ENCODE measurements at places on chromosomes 5 and 9.
A peak's percentile ranks its signal among the peaks of the same experiment; 100 is the strongest.

- no peak for DNase-seq
Observed at GRCh38 chr5:9363449-9363848, 182.4 kb downstream of the SEMA5A start.

DNA sequence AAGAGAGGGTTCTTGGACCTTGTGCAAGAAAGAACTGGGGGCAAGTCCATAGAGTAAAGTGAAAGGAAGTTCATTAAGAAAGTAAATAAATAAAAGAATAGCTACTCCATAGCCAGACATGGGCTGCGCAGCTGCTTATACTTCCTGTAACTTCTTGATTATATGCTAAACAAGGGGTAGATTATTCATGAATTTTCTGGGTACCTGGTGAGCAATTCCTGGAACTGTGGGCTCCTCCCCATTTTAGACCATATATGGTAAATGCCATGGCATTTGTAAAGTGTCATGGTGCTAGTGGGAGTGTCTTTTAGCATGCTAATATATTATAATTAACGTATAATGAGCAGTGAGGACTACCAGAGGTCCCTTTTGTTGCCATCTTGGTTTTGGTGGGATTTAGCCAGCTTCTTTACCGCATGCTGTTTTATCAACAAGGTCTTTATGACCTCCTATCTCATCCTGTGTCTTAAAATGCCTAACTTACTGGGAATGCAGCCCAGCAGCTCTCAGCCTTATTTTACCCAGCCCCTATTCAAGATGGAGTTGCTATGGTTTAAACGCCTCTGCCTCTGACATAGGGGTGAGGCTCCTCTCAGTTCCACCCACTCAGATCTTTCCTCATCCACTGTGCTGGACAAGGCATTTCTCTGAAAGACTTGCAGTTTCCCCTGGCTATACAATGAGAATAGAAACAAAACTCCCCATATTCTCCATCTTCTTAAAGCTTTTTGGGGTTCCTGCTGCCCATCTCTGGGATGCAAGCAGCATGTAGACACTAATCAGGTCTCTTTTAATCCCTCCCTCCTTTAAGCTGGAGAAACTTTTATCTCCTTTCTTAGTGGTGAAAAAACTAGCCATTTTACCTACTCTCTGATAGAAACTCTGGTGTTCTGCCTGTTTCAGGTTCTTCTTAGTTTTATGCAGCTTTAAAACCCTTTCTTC is 91.2 kb downstream of the ARRDC3 start:
- no peak for DNase-seq

DNA sequence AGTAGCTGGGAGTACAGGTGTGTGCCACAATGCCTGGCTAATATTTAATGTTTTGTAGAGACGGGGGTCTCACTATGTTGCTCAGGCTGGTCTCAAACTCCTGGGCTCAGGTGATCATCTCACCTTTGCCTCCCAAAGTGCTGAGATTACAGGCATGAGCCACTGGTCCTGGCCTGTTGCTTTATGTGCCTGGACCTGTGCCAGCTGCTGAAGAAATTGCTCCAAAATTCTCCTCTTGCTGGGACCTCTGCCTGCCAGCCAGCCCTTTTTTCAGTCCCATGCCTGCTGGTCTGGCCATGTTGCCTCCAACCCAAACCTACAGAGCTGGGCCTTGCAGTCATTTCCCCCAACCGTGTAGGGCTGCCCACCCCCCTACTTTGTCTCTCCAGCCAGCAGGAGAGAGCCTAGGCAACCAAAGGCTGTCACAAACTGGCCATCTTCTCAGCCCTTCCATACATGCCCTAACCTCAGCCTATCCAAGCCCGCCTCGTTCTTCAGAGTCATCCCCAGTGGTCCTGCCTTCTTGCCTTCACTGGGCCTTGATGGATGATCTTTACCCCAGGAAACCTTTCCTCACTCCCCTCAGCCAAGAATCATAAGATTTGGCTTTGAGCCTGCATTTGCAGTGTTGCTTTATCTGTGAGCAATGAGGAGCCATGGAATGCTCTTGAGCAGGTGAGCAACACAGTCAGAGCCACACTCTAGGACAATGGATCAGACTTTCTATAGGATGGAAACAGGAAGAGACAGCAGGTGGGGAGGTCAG is 27.4 kb upstream of the SYNPO start:
- no peak for DNase-seq

DNA sequence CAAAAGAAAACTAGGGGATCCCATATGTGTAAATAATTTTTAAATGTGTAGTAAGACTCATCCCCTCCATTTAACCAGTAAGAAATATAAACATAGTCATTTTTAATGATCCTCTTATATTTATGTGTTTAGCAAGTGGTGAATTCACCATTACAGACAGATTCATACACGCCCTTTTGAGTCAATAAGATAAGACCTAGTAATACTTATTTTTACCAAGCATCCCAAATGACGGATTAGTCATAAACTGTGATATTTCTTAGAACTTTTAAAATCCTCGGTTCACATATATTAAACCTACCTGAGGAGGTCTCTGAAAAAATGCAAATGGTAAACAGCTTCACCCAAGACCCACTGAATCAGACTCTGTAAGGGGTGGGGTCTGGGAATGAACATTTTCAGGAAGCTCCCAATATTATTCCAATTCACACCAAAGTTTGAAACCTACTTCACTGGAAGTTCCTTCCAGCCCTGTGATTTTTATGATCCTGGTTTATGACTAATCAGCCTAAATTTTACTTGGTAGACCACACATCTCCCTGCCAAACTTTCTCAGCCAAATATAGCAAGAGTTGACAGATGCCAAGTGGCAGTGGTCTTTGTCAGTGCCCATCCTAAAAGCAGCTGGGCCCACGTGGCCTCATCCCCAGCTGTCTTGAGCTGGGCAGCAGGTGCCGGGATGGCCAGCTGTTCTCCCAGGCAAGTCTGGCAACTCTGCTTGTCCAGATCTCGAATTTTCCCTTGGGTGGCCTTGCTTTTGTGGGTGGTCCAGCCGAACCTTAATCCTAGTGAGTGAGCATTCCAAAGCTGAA is 559.0 kb upstream of the RGMB start:
- DNase-seq, result no peak

- DNase-seq, result no peak
Observed at GRCh38 chr5:89313804-89314588, 431.0 kb upstream of the MEF2C start.

- DNase-seq, result no peak
Observed at GRCh38 chr9:27150746-27151406, 41.9 kb downstream of the TEK start.

GRCh38 chr5:173864126-173865050 is 23.8 kb upstream of the CPEB4 start:
- DNase-seq, result no peak

DNA sequence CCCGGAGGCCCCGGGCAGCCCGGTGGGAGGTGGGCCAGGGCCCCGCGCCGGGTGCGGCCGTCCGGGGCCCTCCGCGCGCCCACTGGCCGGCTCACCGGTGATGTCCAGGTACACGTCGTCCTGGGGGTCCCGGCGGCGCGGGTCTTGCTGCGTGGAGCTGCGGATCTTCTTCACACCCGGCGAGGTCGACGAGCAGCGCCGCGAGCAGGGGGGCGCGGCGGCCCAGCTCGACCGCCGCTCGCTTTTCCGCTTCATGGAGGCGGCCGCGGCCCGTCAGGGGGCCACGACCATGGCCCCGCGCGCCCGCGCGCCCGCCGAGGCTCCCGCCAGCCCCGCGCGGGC is 548 bp downstream of the CDC14B start:
- DNase-seq, result no peak

GRCh38 chr9:3495855-3496254 is 29.9 kb downstream of the RFX3 start:
- no peak for DNase-seq

DNA sequence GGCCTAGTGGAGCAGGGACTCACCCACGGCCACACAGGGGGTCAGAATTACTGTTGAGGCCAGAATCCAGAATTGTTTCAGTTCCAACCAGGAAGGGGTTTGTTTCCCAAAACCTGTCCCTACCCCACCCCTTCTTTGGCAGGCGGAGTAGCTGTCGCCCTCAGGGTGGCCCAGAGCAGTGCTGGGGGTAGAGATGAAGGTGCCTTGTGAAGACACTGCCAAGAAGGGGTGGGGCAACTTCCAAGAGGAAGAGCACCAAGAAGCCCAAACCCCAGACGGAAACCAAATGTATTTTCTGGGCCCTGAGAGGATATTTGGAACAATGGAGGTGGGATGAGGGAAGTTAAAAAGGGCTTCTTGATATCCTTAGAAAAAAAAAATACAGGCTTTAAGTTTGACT is 11.4 kb upstream of the NDST1 start:
- no peak for DNase-seq

DNA sequence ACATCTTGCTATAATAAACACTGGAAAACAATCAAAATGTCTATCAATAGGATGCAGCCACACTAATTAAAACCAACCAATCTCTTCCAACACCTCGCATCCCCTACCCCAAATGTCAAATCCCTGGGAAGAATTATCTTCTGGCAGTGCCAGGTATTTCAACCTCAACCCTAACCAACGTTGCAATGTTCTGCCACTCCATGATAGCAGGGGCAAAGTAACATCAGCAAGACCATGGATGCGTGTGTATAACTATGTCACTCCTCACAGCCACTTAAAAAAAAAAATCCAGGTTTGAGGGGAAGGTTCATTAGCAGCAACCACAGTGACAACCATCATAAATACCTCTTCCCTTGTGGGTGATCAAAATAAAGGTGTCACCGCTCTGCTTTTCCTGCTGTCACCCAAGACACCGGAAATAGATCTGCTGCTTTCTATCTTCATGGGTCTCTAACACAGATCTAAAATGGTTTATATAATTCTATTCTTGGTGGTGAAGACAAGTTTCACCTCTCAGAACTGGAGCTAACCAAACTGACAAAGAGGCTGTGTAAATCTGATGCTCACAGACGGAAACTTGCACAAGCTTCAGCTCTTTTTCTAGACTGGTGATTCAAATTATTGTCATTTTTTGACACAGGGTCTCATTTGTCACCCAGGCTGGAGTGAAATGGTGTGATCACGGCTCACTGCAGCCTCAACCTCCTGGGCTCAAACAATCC is 9.9 kb downstream of the HSPA9 start:
- no peak for DNase-seq

GRCh38 chr9:115922444-115922843 is 231.1 kb upstream of the PAPPA start:
- DNase-seq, result no peak

- DNase-seq, result no peak
Observed at GRCh38 chr9:93302586-93303257, 118.8 kb downstream of the WNK2 start.

- DNase-seq, result no peak
Observed at GRCh38 chr5:159486836-159487235, 156.5 kb upstream of the IL12B start.

GRCh38 chr5:143290125-143290524 is 113.4 kb downstream of the NR3C1 start:
- no peak for DNase-seq

GRCh38 chr5:55923865-55924500 is 70.8 kb downstream of the IL6ST start:
- no peak for DNase-seq

- DNase-seq, result no peak
Observed at GRCh38 chr5:139552893-139553575, 8.1 kb upstream of the UBE2D2 start.

DNA sequence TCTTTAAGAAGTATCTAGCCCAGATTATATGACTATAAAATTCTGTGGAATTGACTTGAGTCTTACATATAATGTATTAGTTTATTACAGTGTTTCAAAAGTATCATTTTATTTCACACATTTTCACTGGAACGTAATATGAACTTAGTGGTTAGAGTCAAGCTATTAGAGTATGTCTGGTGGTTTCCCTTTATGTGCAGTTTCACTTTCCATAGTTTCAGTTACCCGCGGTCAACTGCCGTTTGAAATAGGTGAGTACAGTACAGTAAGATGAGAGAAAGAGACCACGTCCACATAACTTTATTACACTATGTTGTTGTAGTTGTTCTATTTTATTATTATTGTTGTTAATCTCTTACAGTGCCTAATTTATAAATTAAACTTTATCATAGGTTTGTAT is 50.5 kb downstream of the COMMD10 start:
- DNase-seq, result no peak

GRCh38 chr9:135559606-135560005 is 1.9 kb upstream of the PAEP start:
- DNase-seq, result no peak

GRCh38 chr5:134577022-134577795 is 51.7 kb downstream of the JADE2 start:
- no peak for DNase-seq

DNA sequence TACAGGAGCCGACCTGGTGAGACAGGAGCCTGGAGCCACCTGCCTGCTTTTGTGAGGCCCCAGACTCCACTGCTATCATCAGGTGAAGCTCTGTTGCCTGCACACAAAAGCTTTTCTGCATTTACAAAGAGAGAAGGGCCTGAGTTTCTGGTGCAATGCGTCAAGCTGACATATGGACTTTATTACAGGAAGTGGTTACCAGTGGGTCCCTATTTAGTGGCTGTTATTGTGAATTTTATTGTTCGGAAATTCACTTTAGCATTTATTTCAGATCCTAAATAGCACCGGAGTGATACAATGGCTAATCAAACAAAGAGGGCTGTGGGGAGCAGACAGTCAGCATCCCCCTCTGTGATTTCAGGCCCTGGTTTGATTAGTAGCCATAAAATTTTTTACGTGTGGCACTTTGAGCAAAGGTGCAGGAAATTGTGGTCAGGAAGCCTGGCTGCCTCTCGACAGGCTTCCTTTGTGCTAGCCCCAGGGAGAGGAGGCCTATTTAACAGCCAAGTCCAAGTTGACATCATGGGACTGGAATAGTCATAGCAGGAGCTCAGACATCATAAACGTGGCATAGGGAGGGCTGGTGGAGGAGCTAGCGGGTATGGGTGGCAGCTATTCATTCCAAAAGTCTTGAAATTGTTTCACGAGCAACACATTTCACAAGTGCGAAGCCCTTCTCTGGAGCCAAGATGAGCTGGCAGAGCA is 8.4 kb downstream of the TGFBI start:
- DNase-seq, result no peak

- DNase-seq, result peak; percentile 76
Observed at GRCh38 chr9:127877566-127877998, at the start of gene AK1. Gene AK1 (minus strand): TSS chr9:127877675. CDS start chr9:127874617, 3,058 bp downstream.

- DNase-seq, result no peak
Observed at GRCh38 chr5:54401515-54401914, 54.0 kb upstream of the HSPB3 start.

GRCh38 chr9:114016101-114016500 is 62.0 kb downstream of the AMBP start:
- no peak for DNase-seq

DNA sequence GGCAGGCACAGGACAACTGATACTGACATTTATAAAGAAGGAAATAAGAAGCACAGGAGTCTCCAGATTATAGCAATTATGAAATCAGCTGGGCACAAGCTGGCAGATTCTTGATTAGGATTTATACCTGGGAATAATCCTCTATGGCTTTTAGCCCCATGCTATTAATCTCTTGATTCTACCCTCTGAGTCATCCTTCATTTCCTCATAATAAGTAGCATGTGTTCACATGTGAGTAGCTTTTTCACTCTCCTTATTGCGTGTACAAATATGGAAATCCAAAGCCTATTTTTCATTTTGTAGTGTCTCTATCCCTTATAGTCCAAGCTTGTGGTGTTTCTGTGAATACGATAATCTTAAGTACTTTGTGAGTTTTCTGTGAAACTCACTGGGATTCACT is 185.0 kb upstream of the PRLR start:
- DNase-seq, result no peak
